ENCODE measurements at places on chromosomes 12 and 14. TPM values are rescaled to one million over a fixed set of nuclear protein-coding genes. Genes with fewer than 3 reads are reported as not detected.

The OVCH1 gene
- not detected for total RNA-seq

The GRIN2B gene
- total RNA-seq, result 0.04 TPM

The TSPAN19 gene
- total RNA-seq, result 0.06 TPM

The OASL gene
- not detected for total RNA-seq

The TAS2R30 gene
- total RNA-seq, result 4.1 TPM

The TCTN2 gene
- total RNA-seq, result 5.8 TPM

The ADCK1 gene
- 15.4 TPM for total RNA-seq

The OTX2 gene
- total RNA-seq, result 3.3 TPM
